ENCODE measurements at places on chromosomes 16 and 17.

GRCh38 chr17:17545031-17545820, 46.3 kb downstream of the PEMT start:
- no peak for DNase-seq

DNA sequence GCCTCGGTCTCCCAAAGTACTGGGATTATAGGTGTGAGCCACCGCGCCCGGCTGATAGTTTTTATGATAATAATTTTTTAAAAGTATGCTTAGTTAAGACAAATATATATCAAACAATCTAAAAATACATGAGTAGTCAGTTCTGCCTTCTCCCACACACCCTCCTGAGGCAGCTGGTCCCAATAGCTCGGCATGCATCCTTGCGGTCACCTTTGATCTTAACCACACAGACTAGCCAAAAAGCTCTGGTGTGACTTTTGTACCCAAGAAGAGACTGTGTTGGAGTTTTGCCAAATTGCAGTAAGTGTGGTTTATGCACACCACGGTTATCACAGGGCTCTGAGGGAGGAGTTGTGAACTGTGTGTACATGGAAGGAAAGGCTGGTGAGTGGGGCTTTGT, 25.6 kb downstream of the ATP6V0A1 start:
- DNase-seq: no peak

DNA sequence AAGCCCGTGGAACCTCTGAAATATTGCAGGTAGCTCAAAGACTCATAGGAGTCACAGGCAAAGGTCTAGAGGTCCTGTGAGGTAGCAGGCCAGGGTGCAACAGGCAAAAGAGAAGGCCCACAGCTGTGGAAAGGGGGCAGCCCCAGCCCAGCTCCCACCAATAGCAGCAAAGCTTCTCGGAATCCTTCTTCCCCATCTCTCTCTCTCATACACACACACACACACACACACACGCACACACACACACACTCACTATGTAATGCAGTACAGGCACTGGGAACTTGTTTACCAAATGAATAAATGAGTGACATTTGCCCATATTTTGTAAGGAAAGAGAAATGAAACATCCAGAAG, 16.8 kb upstream of the SUPT4H1 start:
- no peak for DNase-seq

GRCh38 chr16:13229039-13229438, 327.6 kb downstream of the SHISA9 start:
- no peak for DNase-seq

DNA sequence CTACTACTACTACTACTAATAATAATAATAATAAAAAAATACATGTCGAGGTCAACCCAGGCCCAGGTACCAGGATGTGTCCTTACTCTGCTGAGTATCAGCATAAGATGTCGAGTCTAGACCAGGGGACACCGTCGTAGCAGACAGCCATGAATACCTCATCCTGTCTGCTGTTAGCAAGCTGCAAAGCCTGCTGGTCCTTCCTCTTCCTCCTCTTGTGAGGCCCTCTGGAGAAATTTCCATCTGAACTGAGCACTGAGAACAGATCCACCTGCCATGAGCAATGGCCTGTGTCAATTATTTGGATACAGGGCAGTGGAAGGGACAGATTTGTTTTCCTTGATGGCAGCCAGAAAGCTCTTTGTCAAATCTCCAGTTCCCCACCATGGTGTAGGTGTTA, 168.5 kb downstream of the XYLT1 start:
- no peak for DNase-seq

DNA sequence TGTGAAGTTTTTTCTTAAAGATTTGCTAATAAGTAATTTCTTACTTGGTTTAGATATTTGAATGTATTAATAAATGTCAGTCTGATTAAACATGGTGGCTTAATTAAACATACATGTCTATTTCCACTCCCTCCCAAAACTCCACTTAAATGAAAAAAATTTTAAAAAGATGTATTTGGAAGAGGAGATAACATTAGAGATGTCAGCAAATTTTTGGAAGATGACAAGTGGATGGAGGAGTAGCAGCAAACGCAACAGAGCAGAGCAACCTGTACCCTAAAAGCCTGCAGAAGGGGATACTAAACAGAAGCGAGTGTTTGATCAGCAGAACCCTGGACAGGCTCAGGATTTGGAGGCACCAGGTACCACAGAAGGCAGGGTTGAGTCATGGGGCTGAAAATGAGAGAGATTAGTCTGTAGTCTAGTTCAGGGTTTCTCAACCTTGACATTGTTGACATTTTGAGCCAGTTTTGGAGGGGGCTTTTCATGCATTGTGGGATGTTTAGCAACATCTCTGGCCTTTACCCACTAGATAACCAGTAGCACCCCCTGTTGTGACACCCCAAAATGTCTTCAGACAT, 17.8 kb downstream of the LUC7L3 start:
- no peak for DNase-seq

DNA sequence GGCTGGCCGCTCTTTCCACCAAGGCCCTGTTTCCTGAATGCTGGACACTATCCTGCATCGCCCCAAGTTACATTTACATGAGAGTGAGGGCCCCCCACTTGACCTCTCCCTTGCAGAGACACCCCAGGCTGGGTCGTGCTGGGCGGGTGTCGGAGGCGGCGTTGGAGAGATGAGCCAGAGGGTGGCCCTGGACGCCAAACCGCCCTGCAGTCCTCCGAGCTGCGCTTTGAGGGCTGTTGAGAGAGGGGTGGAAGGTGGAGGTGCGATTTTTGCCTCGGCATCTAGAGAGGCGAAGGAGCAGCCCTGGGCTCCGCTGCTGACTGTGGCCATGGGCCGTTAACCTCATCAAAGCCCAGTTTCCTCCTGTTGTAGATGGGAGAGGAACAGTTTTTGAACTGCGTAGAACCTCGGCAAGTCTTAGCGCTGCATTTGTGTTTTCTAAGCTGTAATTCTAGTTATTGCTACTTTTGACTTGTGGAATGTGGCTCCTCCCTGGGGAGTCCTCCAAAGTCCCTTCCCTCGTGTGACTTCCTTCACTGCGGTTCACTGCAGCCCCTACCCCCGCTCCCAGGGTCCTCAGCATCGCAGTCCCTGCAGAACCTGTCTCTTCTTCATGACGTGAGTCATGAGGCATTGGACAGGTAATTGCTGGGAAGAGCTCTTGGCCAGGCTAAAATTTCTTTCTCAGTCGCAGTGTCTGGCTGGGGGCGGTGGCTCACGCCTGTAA, 986 bp upstream of the ELOB start:
- no peak for DNase-seq

DNA sequence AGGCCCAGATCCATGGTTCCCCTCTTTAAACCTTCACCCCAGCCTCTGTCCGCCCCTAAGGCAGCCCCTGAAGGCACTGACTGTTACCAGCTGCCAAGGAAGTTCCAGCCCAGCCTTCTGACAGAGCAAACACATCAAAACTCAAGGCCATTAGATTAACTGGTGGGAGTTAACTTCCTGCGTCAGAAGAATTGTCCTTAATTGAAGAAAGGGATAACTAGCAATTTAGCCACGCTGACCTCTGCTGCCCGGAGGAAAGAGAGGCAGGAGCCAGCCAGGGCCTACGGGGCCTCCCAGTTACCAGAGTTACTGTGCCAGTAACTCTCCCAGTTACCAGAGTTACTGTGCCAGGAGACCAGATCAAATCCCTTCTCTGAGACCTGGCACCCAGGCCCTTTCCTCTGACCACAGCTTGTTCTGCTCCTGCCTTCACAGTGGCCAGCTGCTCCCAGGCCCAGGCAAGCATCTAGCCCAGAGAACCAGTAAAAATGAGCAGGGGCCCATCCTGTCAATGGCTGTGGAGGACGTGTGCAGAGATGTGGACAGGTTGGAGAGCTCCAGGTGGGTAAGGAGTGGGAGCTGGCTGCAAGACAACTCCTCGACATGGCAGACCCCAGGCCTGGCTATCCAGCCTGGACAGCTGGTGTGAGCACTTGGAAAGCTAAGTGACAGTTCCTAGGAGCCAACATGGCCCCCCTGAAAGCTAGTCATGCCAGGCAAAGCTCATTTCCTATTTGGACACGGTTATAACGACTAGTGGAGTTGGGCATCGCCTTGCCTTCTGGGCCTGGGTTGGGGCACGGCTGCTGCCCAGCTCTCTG, 2.8 kb upstream of the PITPNM3 start:
- DNase-seq: no peak

- no peak for DNase-seq
These were observed 10.9 kb upstream of the ARHGAP23 start for GRCh38 chr17:38417210-38417951.

GRCh38 chr16:154217-155030, 2.0 kb downstream of the HBZ start:
- DNase-seq: no peak

GRCh38 chr17:18084256-18084655, 3.5 kb upstream of the DRG2 start:
- DNase-seq: no peak

DNA sequence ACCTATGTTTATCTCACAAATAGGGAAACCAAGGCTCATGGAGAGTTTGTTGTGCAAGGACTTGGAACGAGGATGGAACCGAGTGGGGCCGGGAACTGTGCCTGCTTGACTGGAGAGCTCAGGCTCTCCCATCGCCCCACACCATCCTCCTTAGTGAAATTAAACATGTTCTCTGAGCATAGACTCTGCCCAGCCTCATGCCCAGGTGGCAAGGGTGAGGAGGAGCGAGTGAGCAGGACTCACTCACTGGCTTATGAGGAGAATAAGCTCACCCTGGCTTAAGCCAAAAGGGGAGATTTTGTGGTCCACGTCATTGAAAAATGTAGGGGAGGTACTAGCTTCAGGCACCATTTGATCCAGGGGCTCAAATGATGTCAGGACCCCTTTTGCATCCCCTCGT, 44.8 kb downstream of the NKD1 start:
- DNase-seq: no peak

GRCh38 chr16:30600215-30600614, 10.0 kb downstream of the ZNF689 start:
- DNase-seq: no peak

- DNase-seq: no peak
These were observed 60.2 kb downstream of the CMC2 start for GRCh38 chr16:80946481-80946880.

- DNase-seq: no peak
These were observed 69.5 kb downstream of the AMFR start for GRCh38 chr16:56355786-56356275.

DNA sequence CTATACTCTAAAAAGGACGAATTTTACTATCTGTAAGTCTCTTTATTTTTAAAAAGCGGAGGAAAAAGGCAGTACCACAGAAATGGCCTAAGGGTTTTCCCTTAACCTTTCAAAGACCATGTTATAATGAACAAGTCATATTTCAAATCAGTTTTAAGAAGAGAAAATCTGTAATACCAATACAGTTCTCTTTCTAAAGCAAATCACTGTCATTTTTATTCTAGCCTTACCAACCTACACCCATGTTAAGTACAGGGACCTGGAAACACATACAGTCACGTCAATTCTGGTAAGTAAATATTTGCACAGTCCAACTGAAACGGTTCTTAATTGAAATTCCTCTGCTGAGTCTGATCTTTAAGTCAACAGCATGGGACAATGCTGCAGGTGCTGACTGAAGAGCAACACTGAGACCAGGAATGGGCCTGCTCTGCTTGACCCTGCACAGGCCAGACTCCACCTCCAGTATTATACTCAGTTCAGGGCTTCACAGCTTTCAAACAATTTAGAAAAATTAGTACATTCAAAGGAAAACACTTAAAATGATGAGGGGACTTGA, 20.2 kb downstream of the MBTPS1 start:
- DNase-seq: no peak

GRCh38 chr16:12661656-12662172, 142.0 kb downstream of the CPPED1 start:
- DNase-seq: no peak

GRCh38 chr17:82320956-82321927, 3.8 kb upstream of the CD7 start:
- no peak for DNase-seq

- DNase-seq: no peak
These were observed 20.1 kb downstream of the GPRC5B start for GRCh38 chr16:19864566-19864965.

DNA sequence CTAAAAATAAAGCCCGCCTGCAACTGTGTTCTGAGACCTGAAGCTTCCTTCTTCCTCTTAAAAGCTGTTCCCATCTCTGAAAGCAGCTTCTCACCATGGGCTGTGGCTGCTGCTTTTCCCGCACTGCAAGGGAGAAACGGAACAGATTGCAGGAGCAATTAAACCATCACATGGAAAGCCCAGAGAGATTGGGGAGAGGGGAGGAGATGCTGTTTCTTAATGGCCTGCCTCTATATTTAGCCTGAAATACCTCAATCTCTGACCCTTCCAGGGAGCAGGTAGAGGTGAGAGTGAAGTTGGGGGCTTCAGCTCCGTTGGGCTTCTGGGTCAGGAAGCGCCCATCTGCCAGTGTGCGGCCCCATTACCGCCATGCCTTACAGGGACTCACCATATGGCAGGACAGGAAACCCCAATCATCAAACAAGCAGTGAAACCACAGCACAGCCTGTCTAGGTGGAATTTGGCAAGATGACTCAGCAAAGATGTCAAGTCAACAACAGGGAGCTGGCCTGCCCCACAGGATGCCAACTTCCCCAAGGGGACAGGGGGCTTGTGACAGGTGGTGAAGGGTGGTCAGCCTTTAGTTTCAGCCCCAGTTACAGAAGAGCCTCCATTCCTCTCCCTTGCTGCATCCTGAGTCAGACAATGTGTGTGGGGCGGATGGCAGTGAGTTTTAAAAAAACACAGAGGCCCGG, 286.6 kb upstream of the CCL2 start:
- DNase-seq: no peak

- no peak for DNase-seq
These were observed at the start of gene CD300LB for GRCh38 chr17:74531231-74531761. Gene CD300LB (minus strand): TSS chr17:74531475. CDS start chr17:74531350, 125 bp downstream.

DNA sequence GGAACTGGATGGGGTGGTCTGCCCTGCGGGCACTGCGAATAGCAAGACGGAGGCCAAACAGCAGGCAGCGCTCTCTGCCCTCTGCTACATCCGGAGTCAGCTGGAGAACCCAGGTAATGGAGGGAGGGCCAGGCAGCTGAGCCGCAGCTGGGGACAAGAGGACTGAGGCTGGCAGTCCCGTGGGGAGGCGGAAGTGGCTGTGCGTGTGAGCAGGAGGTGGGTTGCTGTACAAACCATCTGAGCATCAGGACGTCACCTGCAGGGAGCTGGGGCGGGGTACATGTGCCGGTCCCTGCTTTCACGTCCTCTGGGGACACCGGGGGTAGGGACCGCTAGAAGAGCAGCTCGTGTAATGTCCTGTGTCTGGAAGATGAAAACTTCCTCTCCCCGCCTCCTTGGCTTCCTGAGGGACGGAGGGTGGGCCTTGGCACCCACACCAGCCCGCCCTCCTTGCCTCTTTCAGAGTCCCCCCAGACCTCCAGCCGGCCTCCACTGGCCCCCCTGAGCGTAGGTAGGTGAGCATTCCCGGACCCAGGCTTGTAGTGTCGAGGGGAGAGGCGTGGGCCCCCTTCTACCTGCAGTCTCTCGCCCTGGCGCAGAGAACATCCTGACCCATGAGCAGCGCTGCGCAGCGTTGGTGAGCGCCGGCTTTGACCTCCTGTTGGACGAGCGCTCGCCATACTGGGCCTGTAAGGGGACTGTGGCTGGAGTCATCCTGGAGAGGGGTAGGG, 3.7 kb downstream of the ADAD2 start:
- DNase-seq: no peak

DNA sequence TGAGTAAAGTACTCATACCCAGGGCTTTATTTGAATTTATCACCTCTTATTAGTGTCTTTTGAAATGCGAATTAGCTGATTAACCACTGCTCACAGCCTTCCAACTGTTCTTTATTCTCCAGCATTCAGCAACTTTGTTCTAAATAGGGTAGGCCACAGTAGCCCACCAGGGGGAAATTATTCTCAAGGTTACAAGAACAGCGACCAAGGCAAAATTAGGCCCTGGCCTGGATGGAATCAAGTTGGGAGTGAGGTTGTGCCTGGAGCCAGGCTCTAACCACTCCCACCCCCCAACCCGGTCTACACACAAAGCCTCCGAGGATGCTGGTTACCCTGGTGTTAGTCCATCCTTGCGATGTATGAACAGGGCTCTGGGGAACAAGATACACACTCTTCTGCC, 245.5 kb downstream of the STX8 start:
- DNase-seq: no peak
